ENCODE measurements at places on chromosomes 6 and 20.

GRCh38 chr6:17907406-17908229, 79.8 kb downstream of the KIF13A start:
- DNase-seq: no peak

GRCh38 chr20:49901588-49901987, 13.7 kb downstream of the SPATA2 start:
- no peak for DNase-seq

DNA sequence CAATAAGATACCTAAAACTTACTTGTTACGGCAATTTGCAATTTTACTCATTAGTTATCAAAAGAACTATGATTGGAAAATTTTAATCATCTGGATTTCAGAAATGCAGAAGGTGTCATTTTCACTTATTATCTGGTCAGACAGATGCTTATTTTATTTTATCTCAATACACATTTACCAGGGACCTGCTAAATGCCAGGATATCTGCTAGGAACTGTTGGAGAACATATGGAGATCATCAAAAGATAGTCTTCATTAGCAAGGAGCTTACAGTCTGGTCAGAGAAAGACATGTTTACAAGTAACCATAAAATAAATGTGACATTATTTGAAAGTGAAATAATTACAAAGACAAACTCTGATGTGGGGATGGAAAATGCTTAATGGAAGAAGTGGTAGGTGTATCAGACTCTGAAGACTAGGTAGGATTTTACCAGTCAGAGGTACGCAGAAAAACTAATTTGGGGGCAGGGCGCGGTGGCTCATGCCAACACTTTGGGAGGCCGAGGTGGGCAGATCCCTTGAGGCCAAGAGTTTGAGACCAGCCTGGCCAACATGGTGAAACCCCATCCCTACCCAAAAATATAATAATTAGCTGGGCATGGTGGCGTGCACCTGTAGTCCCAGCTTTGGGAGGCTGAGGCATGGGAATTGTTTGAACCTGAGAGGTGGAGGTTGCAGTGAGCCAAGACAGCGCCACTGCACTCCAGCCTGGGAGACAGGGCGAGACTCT, 137.8 kb downstream of the MYB start:
- no peak for DNase-seq

DNA sequence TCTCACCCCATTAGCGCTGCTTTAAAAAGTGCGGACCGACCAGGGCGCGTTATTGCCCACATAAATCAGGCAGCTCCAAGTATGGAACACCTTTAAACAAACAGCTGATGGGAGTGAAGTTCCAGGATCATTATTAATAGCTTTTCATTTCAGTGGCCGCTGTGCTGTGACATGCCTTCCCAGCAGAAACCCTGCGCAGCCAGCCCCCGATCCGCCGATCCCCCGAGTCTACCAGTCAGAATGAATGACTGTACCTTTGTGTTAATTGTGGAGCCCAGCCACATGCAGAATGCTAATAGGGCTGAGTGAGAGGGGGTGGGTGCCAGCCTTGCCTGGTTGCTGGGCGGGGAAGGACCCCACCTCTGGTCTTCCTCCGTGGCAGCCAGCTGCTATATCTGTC, 21.9 kb downstream of the CDH22 start:
- no peak for DNase-seq

DNA sequence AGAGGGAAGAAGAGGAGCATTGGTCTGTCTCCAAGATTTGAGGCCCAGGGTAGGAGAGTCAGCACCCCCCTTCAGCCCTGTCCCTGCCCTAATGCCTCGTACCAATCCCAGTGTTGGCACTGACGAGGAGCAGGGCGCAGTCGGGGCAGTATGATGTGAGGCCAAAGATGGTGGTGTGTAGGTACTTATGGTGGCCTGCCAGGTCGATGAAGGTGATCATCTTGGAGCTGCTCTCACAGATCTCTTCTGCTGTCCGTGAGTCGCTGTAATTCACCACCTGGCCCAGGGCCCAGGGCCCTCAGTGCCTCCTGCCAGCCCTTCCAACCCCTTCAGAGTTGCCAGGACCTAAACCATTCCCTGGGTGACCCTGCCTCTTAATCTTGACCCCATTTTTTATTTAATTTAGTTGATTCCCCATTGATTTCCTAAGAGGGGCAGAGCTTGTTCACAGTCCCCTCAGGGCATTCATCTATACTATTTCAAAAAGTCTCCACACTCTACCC, 4.2 kb downstream of the GTPBP2 start:
- no peak for DNase-seq

DNA sequence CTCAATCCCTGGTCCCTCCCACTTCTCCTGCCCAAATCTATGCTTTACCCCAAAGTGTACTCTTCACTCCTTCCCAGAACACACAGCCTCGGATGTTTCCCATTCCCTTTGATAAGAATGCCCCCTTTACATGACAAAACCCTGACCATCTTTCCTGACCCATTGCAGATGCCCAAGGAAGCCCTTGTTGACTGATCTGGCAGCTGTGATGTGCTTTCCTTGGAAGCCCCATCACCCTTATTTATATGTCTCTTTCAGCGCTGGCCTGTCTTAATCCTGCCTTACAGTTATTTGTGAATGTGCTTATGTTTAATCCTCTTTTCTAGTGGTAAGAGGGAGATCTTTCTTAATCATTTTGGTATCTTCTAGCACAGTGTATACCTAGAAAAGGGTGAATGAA, 523.1 kb downstream of the CD83 start:
- no peak for DNase-seq

- DNase-seq: no peak
Observed at GRCh38 chr6:83226517-83226916, 33.4 kb downstream of the RWDD2A start.

- no peak for DNase-seq
Observed at GRCh38 chr6:130886966-130887365, 59.8 kb downstream of the SMLR1 start.

DNA sequence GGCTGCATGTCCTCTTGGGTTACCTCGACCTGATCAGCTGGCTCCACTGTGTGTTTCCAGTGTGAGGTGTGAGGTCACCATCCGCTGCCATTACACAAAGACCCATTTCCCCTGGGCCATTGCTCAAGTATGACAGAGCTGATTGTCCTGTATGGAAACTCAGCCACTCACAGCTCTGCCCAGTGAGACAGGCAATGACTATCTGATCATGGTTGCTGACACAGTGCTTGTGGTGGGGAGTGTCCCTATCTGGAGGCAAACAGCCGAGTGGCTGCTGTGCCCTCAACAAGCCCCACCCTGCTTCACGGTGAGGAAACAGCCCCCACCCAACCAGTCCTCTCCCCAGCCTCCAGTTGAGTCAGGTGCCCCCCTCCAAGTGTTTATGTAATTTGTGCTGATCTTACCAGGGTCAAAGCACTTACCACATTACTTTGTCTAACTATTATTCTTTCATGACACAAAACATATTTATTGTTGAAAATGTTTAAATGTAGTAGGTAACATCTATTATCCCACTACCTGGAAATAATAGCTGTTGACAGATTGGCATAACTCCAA, 11.7 kb upstream of the MAPK13 start:
- no peak for DNase-seq

DNA sequence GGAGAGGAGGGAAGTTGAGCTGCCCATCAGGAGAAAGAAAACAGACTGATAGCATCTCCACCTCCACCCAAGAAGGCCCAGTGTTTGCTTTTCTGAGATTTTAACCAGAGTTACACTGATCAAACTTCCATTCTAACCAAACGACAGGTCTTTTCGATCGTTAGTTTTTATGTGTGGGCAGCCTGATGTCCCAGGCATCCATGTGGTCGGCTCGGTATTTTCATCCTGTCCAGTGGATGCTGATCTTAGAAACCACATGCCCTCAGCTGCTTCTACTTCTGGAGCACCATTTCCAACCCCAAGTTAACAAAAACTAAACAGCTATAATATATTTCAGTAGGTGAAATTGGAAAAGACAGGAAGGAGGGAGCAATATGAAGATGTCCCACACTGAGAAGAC, 536.8 kb upstream of the JAG1 start:
- no peak for DNase-seq

DNA sequence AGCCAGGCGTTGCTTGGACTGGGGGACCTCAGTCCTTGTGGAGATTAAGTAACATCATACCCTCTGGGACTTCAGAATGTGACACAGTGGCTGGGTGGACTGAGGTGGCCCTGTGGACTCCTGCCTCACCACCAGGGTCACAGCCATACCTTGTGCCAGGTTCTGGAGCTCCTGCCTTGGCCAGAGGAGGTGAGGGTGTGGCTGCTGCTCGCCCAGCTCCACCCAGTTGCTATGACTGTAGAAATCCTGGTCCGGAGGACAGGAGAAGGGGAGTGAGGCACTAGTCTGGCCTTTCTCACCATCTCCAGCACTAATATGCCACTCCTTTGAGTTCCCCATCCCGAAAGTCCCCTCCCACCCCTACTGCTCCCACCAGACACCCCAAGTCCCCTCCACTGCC, 1.9 kb downstream of the VWA7 start:
- DNase-seq: no peak

DNA sequence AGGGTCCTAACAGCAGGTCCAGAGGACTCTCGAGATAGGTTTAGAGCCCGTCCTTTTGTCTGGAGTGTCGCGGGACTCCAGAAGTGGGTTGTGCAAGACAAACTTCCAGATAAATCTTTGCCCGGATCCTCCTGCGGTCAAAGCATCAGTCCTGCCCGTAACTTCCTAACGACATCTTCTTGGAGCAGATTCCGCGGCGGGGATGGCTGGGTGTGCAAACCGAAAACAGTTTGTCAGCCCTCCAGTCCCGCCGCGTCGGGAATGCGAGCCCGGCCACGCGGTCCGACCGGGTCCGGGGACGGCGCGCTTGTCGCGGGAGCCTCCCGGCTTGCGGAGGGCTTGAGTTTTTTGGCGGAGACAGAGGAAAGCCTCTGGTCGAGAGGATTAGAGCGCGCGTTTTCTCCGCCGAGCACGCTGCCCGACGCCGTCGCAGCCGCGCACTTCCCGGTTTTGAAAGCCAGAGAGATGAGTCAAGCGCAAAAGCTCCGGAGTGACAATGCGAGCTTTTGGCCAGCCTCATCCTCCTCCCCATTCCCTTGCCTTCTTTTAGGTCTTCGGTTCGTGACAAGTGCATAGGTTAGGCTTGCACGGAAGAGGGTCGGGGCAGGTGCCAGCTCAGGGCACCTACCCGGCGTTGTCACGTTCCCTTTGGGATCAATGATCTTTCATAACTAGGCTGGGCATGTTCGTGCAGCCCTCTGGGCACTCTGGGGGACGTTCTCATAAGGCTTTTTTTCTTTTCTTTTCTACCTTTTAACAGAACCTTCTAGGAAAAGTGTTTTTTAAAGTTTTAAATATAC, 91.3 kb upstream of the PRDM1 start:
- DNase-seq: peak; percentile 48

GRCh38 chr6:31597006-31597405, 4.2 kb upstream of the NCR3 start:
- DNase-seq: no peak

- no peak for DNase-seq
Observed at GRCh38 chr6:166559662-166560061, 26.8 kb downstream of the RAMACL start.

- DNase-seq: no peak
Observed at GRCh38 chr6:105326216-105326615, 76.7 kb downstream of the PREP start.

GRCh38 chr6:77683515-77683914, 30.7 kb downstream of the MEI4 start:
- DNase-seq: no peak

DNA sequence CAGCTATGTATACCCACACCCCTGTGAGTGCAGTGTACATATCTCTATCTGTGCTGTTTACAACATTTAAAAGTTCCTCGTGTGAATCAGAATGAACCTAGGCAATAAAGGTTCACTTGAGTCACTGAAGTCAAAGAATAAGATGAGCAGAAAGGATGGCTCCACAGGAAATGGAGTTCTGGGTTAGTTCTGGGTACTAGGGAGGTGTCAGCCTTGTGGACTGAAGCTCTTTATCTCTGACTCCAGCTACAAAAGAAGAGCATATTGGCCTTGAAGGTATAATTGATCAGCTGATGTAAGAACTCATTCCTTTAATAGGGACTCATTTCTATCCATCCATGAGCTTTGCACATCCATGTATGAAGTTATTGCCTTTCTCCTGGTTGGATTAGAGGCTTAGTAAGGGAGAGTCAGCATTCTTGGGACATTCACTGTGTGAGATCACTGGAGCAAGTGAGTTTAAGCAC, 73.9 kb upstream of the BACH2 start:
- no peak for DNase-seq

DNA sequence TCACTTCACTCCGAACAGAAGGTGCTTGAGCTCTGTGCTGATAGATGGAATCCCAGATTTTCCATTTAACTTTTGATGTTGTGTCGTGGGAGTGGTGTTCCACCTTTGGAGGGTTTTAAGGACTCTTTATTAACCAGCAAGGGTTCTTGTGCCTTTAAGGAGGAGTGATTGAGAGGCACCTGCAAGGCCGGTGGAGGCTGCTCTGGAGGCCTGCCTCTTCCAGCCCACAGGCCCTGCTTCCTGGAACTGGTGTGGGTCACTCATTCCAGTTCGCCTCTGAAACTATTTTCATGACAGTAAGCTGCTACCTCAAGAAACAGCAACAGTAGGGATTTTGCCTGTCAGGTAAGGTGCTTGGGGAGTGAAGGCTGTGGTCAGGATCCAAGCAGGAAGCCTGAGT, 58.8 kb upstream of the APCDD1L start:
- no peak for DNase-seq

GRCh38 chr6:40845553-40845952, 193.5 kb downstream of the UNC5CL start:
- peak; percentile 8 for DNase-seq

- no peak for DNase-seq
Observed at GRCh38 chr20:23195636-23196035, 109.5 kb upstream of the CD93 start.

DNA sequence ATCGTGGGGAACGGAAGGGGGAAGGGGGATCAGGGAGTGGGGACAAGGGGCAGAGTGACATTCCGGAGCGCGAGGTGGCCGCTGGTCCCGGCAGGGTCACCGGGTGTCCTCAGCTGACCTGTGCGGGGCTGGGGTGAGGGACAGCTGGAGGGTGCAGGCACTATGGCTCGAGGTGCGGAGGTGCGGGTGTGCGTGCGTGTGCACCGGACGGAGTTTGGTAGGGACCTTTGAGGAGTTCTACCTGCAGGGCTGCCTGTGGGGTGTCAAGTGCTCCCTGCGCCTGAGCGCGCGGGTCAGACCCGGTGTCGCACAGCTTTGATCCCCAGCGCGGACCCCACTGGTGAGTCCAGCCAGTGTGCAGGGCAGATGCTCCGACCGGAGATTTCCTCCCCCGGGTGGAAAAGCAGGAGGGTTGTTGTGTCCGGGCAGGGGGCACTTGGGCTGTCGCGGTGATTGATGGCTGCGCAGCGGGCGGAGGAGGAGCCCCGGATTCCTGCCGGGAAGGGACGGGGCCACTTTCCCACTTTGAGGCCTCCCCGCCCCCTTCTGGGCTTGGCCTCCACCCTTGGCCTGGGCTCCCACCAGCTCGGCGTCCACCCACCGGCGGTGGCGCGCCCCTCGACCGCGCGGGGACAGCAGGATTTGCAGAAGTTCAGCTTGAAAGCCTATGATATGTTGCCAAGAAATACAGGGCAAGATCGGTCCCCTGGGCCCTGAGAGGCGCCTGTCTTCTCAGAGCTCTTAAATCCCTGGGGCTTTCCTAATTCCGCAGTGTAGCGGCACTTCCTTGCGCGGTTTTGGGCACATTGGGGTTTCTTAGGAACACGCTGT, 658 bp downstream of the RIN2 start:
- DNase-seq: no peak
